Tibial nerve (tissue), 4 donors: ENCODE measurements at places on chromosomes 11 and 22. TPM values are rescaled to one million over a fixed set of nuclear protein-coding genes. Genes with fewer than 3 reads are reported as not detected.

DNA sequence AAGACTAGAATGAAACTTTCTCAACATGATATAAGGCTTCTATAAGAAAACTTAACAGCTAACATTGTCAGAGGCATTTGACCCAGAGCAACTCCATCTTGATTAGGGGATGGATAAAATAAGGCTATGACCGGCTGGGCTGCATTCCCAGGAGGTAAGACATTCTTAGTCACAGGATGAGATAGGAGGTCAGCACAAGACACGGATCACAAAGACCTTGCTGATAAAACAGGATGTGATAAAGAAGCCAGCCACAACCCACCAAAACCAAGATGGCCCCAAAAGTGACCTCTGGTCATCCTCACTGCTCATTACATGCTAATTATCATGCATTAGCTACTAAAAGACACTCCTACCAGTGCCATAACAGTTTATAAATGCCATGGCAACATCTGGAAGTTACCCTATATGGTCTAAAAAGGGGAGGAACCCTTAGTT lies 135.2 kb downstream of the TTC28 start:
- DNase-seq, result no peak

The SOX6 gene
- 23.7 TPM for total RNA-seq

DNA sequence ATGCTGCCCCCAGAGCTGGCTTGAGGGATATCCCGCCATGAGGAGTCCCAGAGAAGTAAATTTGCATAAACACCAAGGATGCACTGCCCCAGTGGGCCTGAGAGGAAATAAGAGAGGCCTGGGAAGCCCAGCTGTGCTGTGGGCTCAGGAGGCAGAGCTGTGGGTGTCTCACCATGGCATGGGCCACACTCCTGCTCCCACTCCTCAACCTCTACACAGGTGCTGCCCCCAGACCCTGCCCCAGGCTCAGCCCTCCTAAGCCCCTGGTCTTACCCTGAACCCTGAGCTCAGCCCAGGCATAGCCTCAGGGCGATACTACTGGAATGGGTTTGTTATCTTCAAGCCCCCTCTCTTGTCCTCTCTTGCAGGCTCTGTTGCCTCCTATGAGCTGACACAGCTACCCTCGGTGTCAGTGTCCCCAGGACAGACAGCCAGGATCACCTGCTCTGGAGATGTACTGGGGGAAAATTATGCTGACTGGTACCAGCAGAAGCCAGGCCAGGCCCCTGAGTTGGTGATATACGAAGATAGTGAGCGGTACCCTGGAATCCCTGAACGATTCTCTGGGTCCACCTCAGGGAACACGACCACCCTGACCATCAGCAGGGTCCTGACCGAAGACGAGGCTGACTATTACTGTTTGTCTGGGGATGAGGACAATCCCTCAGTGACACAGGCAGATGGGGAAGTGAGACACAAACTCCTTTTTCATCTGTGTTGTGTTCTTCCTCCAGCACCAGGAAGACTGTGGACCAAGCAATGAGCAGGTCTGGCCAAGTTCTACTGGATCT lies 59.9 kb downstream of the GGTLC2 start:
- DNase-seq, result no peak

GRCh38 chr11:82034527-82034926 lies 699.1 kb downstream of the FAM181B start:
- no peak for DNase-seq

The SART1 gene
- total RNA-seq, result 73.7 TPM

GRCh38 chr11:12901874-12902481 lies 107.1 kb upstream of the RASSF10 start:
- no peak for DNase-seq

DNA sequence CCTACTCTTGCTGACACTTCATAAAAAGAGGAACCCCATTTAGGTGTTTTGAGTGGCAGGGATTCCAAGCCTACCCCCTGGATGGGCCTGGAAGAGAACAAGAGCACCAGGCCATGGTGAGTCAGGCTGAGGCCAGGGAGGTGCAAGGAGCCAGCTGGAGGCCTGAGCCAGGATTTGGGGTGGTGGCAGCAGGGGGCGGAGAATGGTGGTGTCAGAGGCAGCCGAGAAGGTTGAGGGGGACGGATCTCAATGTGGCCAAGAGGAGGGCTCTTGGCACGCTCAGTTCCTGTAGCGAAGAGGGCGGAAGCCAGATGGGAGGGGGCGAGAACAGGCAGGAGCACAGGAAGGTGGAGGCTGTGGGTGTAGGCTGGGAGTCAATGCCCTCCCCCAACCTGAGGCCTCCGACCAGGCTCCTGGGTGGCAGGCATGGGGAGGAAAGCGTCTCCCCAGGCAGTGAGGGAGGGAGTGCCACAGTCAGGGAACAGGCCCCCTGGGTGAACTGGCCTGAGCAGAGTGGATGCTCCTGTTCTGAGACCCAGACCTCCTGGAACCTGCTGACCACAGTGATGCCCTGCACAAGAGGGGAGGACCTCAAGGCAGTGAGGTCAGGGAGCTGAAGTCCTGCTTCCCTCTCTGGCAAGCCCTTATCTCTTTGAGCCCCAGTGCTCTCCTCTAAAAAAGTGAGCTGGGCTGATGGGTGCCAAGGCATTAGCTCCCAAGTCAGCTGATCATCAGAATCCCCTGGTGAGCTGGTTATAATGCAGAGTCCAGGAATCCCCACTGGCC lies 13.9 kb downstream of the RTN4RL2 start:
- DNase-seq, result no peak

DNA sequence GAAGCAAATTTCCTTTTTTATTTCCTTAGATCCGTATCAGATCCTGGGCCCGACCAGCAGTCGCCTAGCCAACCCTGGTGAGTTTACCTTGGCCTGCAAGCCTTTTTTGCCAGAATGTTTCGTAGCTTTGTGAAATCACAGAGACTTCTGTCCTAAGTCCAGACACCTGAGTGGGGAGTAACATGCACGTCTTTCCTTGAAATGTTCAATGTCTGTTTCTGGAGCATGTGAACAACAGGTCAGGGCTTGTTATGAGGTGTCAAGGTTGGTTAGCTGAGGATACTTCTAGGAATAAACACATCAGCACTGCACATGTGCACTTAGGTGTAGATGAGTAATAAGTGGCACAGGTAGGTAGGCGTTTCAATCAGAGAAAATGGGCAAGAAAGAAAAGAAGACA lies 58.0 kb downstream of the KCNJ1 start:
- no peak for DNase-seq

GRCh38 chr11:95723361-95723942 lies 66.1 kb downstream of the FAM76B start:
- no peak for DNase-seq
